Activated CD4-positive, alpha-beta T cell treated with anti-CD3 and anti-CD28 coated beads, Interleukin-2, amount 10 ng/mL, durations not matched to agents 7 days and 5 days (primary cell): ENCODE measurements at places on chromosomes 5 and 9. TPM values are rescaled to one million over a fixed set of nuclear protein-coding genes. Genes with fewer than 3 reads are reported as not detected.

NME5 gene
- not detected for total RNA-seq

FSTL4 gene
- total RNA-seq: not detected

PLPP7 gene
- 0.21 TPM for total RNA-seq

ZBTB6 gene
- 12.2 TPM for total RNA-seq

FCN2 gene
- not detected for total RNA-seq

ITGA1 gene
- total RNA-seq: 2.6 TPM

TMEM215 gene
- not detected for total RNA-seq

ANKRD31 gene
- total RNA-seq: 0.17 TPM

STKLD1 gene
- 0.65 TPM for total RNA-seq

GABRA1 gene
- not detected for total RNA-seq

PCDHB16 gene
- not detected for total RNA-seq

HBEGF gene
- 15.4 TPM for total RNA-seq

SYK gene
- total RNA-seq: 0.92 TPM

TAF11L10 gene
- total RNA-seq: not detected

LCP2 gene
- 285 TPM for total RNA-seq

IRX2 gene
- total RNA-seq: not detected

PCDHB11 gene
- total RNA-seq: not detected

ZFP2 gene
- 0.21 TPM for total RNA-seq

FREM1 gene
- not detected for total RNA-seq

PSIP1 gene
- total RNA-seq: 148 TPM

TAF1L gene
- not detected for total RNA-seq

PTPN3 gene
- total RNA-seq: not detected

MSH3 gene
- 23.2 TPM for total RNA-seq

PCDHGB5 gene
- not detected for total RNA-seq

MOB3B gene
- total RNA-seq: 0.62 TPM

ZNF462 gene
- 0.89 TPM for total RNA-seq

IFNA13 gene
- not detected for total RNA-seq

NTMT1 gene
- total RNA-seq: 28.5 TPM
